ENCODE measurements at places on chromosomes 11 and 22.

DNA sequence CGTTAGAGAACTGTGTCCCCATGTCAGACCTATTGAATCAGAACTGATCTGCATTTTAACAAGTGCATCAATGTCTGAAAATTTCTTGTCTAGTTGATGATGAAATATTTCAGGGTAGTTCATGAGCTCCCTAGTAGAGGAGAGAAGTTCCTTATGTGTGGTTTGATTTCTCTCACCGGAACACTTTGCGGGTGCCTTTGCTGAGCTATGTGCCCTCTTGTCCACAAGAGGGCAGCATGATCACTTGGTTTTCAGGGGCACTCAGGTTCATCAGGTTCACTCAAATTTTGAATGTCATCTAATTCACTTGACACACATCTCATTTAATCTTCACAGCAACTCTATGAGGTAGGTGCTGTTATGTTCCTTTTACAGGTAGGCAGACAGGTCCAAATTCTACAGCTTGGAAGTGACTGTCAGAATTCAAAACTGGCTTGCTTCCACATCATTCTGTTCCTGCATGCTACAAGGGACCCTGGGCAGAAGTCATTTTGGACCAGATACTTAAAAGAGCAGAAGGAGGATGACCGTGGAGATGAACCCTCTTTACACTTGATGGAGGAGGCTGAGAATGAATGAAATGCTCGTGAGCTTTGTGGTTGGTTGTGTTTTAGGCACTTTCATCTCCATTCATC, 55.6 kb downstream of the P4HA3 start:
- DNase-seq, result peak; percentile 55

- no peak for DNase-seq
These were observed 941.3 kb downstream of the OPCML start for GRCh38 chr11:132590986-132591385.

GRCh38 chr22:24803064-24803542, 2.9 kb upstream of the SGSM1 start:
- DNase-seq, result peak; percentile 87

DNA sequence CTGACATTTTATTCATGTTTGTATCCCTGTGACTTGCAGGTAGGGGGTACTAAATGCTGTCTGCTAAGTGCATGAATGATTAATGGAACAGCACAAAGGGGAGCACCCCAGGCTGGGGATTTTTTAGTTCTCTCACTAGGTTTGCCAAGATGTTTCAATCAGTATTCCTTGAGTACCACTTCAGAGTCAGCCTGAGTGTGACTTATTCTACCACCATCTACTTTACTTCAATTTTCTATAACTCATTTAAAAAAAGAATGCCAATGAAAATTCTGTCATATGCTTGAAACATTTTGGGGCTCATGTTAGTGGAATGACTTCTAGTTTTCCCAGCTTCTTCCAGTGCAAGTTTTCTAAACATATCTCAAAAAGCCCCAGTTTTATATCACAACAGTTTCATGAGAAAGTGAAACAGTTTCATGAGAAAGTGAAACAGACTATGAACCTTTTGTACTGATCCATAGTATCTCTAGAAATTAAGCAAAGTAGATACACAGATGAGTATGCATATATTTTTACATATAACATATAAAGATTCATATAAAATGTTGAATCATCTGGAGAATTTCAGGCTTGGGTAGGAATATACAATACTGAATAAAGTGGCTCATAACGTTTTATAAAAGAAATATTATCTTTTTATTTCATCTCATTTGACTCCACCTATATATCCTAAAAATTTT, 252.4 kb downstream of the GRM5 start:
- DNase-seq, result no peak

DNA sequence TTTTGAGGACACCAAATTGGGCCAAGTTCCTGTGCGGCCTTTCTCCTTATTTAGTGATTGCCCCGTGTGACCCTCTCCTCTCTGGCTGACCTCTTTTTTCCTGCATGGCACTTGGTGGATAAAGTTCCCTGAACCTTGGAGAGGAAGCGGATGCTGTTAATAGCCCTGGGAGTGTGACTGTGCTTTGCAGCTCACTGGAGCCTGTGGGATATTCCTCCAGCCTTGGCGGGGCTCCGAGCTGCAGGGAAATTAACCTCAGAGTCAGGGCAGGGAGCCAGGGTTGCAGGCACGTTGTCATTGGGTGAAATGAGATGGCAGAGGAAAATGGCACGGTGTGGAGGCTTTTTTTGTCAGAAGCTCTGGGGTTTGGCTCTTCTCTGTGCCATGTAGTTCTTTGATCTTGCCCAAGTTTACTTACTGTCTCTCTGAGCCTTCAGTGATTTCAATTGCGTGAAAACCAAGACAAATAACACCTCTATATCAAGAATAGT, 965 bp downstream of the OR9Q1 start:
- DNase-seq, result peak; percentile 90

DNA sequence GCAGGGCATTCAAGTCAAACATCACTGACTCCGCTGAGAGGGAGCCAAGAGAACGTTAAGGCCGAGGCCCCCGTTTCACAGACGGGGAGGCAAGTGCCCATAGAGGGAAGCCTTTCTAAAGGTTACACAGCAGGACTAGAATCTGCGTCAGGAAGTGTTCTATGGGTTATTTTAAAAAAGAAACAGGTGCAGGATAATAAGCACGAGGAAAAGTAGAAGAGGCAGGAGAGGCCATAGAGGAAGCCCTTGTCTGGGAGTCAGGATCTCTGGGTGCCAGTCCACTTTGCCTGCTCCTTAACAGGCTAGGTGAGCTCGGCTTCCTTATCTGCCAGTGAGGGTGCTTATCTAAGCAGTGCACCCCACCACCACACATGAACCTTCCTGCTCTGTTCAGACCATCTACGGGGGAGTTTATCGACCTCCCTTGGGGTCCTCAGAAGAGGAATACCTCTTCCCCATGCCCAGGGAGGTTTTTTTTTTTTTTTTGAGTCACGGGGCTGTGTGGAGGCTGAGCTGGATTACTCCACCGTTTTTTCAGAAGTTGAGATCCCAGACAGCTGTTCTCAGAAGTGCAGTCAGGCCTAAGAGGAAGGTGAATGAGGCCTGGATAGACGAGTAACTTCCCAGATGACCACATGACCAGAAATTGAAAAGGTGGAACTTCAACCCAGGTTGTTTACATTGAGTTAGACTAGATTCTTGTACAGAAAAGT, 1.2 kb upstream of the FCHSD2 start:
- no peak for DNase-seq

DNA sequence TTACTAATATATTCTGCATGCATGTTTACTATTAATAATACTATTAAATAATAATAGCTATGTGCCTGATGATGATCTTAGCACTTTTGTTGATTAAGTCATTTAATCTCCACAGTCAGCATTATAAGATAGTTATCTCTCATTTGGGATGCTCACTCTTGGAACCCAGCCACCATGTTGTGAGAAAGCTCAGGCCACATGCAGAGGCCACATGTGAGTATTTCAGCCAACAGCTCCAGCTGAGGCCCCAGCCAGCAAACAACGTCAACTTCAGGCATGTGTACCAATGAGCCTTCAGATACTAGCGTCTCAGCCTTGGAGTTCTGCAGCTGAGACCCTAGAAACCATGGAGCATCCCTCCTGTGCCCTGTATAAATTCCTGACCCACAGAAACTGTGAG, 798.1 kb upstream of the LRRC4C start:
- no peak for DNase-seq

DNA sequence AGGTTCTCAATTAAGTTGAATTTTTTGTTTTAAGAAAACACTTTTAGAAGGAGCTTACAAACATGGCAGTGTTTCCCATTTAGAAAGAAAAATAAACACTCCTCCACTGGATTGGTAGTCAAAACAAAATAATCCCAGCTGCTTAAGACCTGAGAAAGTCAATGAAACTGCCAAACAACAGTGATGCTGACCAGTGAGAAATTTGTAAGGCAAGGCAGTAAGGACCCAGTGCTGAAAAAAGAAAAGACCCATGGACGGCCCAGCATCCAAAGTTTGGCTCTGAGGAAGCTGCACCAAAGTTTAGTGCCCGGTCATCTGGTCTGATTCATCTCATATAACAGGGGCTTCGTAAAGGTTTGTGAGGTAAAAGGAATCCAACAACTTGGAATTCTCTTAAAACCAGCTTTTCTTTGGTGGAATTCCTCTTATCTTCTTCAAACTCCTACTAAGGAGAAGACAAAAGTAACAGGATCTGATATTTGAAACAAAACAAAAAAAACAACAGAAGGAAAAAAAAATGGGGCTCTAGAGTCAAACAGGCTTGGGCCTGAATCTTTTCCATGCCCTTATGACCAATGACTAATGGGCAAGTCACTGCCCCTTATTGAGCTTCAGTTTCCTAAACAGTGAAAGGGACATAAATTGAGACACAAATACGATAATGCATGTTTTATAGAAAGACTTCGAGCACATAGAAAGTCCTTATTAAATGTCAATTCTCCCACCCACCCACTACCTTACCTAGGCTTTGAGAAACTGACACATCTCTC, 383.0 kb upstream of the NARS2 start:
- DNase-seq, result no peak

DNA sequence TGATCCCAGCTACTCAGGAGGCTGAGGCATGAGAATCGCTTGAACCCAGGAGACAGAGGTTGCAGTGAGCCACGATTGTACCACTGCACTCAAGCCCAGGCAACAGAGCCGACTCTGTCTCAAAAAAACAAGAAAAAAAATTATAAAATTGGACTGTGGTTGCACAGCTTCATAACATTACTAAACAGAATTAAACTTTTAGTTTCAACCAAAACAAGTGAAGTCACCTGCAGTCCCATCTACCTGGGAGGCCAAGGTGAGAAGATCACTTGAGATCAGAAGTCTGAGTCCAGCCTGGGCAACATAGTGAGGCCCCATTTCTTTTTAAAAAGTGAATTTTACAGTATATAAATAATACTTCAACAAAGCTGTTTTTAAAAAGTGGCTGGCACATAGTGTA, 47.8 kb upstream of the CD5 start:
- no peak for DNase-seq

DNA sequence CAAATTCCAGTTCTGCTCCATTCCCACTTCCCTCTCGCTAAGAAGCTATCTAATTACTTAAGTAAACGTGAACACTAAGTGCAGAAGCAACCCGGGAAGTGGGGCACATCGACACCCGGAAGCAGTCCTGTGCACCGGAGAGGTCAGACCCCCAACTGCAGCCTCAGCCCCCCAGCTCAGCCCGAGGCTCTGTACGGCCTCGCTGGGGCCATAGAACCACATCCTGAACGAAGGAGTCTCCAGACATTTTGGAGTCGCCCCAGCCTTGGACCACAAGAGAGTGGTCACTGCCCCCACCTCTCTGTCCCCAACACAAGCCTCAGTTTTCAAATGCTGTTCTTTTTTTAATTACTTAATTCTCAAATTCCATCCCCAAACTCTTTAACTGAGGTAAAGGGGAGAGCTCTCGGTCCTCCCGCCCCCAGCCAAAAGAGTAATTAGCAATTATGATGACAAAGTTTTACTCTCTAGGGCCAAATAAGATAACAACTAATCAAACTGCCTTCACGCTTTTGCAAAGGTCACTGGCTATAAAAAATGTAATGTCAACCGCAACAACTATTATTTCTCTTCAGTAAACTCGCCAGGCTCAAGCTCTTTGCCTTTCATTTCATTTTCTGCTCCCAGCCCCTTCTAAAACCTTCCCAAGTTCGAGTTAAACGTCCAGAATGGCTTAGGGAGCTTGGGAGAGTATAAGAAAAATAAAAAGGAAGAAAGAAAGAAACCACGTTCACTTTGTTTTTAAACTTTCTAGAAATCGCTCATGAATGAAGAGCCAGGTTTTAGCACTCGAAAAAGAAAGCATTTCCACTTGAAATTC, 2.2 kb downstream of the PAX6 start:
- DNase-seq, result no peak

GRCh38 chr22:36154423-36154945, 6.1 kb downstream of the APOL3 start:
- no peak for DNase-seq

DNA sequence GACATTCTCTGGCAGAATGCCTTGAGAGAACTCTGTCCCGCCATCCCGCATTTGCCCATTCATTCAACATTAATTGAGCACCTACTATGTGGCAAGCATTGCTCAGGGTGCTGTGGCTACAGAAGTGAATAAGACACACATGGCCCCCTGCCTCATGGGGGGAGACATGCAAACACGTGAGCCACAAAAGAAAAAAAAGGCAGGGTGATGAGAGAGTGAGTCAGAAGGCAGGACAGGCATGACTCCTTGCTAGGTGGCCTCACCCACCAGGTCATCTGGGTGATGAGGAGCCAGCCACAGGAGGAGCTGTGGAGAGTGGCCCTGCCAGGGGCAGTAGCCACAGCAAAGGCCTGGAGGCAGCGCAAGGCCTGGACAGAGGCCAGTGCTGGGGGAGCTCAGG, 4.9 kb downstream of the CHRM4 start:
- DNase-seq, result no peak

DNA sequence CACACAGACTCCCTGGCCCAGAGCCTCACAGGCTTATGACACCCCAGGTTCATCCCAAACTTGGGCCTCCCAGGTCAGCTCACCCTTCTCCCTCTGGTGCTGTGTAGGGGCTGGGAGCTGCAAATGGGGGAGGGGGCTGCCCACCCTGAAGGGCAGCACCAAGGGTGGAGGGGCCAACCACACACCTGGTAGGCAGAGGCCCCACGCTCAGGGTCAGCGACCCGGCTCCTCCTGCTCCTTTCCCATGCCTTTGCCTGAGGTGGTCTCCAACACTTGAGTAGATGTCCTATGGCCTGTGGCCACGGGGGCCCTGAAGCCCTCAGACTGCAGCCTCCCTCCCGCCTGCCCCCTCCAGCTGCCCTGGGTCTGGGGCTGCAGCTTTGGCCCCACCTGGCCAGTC, 3.4 kb downstream of the DGCR6 start:
- DNase-seq, result no peak

DNA sequence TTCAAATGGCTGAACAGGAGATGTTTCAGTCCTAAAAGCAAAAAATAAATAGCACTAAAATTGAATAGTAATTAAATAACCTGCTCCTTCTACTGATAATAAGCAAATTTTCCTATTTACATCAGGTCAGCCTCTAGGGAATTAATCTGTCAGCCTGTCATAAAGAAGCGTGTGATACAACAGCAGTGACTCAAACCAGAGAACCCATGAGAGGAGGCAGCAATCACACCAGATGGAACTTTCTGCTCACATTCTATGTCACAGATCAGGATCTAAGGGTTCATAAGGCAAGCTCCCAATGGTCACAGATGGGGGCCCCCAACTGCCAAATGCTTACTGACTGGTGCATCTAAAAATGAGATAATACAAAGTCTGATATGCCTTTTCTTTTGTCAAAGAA, 41.1 kb downstream of the RBFOX2 start:
- DNase-seq, result no peak

GRCh38 chr11:115242982-115243381, 261.2 kb downstream of the CADM1 start:
- no peak for DNase-seq

GRCh38 chr11:119901657-119902577, 172.9 kb upstream of the NECTIN1 start:
- no peak for DNase-seq

Measured in aorta (tissue), 5 donors.